ENCODE measurements at places on chromosomes 13 and 19.

- peak; percentile 58 for DNase-seq
These were observed 110.9 kb downstream of the IER2 start for GRCh38 chr19:13260883-13261653.

DNA sequence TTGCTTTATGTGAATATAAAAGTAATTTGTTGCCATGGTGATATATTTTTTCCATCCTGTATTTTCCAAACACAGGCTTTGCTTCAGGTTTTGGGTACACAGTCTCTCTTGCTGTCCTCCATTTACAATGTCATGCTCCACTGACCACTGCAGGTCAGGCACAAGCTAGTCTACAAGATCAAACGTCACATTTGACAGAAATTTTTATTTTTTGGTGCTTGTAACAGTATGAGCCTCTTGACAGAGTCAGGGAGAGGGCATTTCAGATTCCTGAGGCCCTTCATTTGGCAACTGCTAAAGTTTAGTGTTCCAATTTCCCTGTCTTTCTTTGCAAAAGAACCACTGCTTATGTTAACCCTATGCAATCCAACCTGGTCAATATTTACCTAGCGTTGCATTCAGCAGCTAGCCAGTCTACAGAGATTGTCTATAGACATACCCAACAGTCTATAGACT is 175.0 kb downstream of the RFC3 start:
- DNase-seq, result no peak

- peak; percentile 4 for DNase-seq
These were observed 1.5 kb upstream of the CEACAM5 start for GRCh38 chr19:41706741-41707501.

DNA sequence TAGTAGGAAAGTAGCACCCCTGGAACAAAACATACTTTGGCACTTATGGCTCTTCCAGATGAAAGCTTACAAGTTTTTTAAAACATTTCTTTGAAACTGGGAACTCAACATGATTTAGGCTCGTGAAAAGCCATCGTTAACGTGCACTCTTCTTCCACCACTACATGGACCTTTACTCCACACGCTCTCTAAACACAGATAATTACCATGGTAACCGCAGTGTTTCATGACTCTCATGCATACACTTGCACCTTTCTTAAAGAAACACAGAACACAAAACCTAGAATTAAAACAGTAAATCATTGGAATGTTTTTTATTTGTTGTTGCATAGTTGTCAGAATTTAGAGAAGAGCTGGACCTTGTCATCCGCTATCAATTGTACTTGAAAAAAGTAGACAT is 154.3 kb downstream of the FGF9 start:
- DNase-seq, result peak; percentile 62

DNA sequence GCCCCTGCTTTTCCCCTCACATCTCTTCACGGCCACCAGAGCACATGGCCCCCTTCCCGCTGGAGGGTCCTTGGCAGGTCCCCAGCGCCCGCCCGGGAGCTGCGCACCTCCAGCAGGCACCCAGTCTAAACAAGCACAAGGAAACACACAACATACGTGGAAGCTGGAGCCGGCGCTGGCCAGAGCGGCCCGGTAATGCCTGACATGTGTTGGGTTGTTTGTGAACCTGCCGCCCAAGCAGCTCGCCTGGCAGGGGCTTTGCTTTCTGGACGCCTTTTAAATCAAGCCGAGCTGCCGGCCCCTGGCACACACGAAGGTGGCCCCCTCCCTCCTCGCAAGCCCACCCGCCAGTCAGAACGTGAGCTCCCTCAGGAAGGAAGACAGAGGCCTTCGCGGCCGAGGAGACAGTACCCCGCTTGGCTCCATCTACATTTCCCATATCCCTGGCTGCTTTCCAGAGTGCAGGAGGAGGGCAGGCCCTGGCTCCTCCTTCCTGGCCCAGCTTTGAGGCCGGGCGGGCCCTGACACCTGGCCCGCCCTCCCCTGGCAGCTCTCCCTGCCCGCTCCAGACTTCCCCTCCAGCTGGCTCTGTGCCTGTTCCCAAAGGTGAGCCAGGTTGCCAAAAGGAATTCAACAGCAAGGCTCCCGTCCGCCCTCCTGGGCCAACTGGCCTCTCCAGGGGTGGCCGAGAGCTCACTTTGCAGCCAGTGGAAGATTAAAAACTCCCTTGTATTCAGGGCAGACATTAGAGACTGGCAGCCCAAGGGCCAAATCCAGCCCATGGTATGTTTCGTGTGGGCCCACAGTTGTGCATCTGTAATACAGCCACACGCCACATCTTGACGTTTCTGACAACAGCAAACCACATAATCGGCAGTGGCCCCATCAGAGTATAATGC is 28.7 kb downstream of the COMP start:
- DNase-seq, result peak; percentile 23

GRCh38 chr19:347946-348861 is 3.6 kb upstream of the MIER2 start:
- DNase-seq, result no peak

DNA sequence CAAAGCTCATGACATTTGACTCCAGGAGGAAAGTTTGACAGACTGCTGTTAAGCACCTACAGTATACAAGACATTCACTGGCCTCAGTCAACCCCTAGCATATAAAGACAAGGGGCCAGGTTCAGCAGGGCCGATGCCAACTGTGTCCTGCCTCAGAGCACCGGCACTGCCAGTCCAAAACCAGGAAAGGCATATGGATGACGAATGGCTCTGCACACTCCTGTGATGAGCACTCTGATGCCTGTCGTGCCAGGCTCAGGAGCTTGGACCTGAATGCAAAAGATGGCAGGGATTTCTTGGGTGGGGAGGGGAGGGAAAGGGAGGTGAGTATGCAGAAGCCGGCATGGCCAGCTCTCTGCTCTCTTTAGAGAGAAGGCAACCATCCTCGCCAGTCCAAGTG is 38.9 kb downstream of the COL4A1 start:
- DNase-seq, result no peak

GRCh38 chr13:103157434-103158145 is 91.4 kb upstream of the SLC10A2 start:
- DNase-seq, result no peak

- DNase-seq, result peak; percentile 71
These were observed 193.3 kb downstream of the SLC7A1 start for GRCh38 chr13:29402166-29402636.

All from fibroblast of villous mesenchyme (primary cell).